Upper lobe of right lung (tissue), 1 donor: ENCODE measurements at places on chromosomes 4 and X. TPM values are rescaled to one million over a fixed set of nuclear protein-coding genes. Genes with fewer than 3 reads are reported as not detected.

HTRA3 gene
- total RNA-seq: 25.0 TPM

DNA sequence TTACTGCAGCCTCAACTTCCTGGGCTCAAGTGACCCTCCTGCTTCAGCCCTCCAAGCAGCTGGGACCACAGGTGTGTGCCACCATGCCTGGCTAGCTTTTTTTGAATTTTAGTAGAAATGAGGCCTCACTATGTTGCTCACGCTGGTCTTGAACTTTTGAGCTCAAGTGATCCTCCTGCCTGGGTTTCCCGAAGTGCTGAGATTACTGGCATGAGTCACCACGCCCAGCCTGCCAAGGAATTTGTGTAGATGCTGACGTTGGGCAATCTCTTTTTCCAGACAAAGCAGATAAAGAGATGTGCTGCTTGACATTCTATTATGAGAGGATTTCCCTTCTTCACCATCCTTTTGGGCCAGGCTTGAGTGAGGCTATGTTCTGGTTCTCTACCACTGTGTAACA, 254.5 kb upstream of the RPS6KA3 start:
- no peak for DNase-seq

DNA sequence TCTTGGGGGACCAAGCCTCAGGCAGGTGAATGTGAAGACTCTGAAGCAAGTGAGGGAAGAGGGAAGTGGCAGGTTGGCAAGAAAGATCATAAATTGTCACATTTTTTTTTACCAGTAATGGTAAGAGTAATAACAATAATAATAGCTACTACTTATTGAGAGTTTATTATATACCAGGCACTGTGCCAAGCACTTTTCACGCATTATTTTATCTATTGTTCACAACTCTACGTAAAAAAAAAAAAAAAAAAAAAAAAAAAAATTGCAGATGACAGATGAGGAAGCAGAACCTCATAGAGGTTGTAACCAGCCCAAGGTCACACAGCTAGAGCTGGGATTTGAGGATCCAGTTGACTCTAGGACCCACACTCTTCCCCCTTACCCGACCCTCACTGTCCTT, 40.9 kb downstream of the TSC22D3 start:
- DNase-seq: no peak

- no peak for DNase-seq
Measured at GRCh38 chr4:157045507-157046127, 30.3 kb upstream of the GLRB start.

IL3RA gene
- 43.0 TPM for total RNA-seq

- DNase-seq: no peak
Measured at GRCh38 chr4:83170952-83171399, 56.4 kb upstream of the PLAC8 start.

ZXDA gene
- 5.5 TPM for total RNA-seq
